Esophagus mucosa (tissue), 1 donor: ENCODE measurements at places on chromosomes 2 and 18. TPM values are rescaled to one million over a fixed set of nuclear protein-coding genes. Genes with fewer than 3 reads are reported as not detected.

Gene TMBIM1
- total RNA-seq: 247 TPM

Gene RHBDD1
- total RNA-seq: 26.6 TPM

Gene IL36G
- 27.4 TPM for total RNA-seq

Gene INPP1
- total RNA-seq: 68.7 TPM

Gene EVX2
- not detected for total RNA-seq

Gene RPRM
- total RNA-seq: not detected

Gene CERKL
- total RNA-seq: not detected

Gene HNMT
- 2.5 TPM for total RNA-seq

Gene PLEK
- total RNA-seq: 1.00 TPM

Gene CNTNAP5
- not detected for total RNA-seq

Gene ADAM23
- 16.3 TPM for total RNA-seq

Gene C2orf42
- total RNA-seq: 4.9 TPM

Gene DPP4
- total RNA-seq: 0.56 TPM

Gene SATB2
- 1.1 TPM for total RNA-seq

Gene ZSWIM2
- total RNA-seq: not detected

Gene PLGLB2
- 0.20 TPM for total RNA-seq

Gene STARD6
- not detected for total RNA-seq

Gene DNER
- 0.60 TPM for total RNA-seq

Gene TNFRSF11A
- total RNA-seq: 5.7 TPM

Gene VIT
- total RNA-seq: 2.6 TPM
